ENCODE measurements at places on chromosomes 6 and 20.
A peak's percentile ranks its signal among the peaks of the same experiment; 100 is the strongest.

GRCh38 chr6:54719633-54720032, 126.9 kb upstream of the FAM83B start:
- no peak for DNase-seq

DNA sequence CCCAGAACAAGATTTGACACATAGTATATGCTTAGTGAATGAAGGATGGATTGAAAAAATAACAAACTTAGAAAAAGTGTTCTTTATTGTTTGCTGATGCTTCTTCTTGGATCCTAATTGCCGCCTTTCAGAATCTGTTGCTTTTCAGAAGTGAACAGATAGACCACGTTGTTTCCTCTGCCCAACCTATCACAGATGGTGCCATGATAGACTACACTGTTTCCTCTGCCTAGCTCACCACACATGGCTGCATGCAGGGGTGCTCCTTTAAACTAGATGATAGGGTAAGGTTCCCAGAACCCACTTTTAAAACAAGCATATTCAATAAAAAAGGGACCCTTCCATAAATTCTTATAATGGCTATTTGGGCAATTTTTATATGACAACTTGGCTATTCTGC, 4.6 kb upstream of the RGS17 start:
- no peak for DNase-seq

- DNase-seq, result no peak
These were observed 14.1 kb upstream of the TRIM26 start for GRCh38 chr6:30227242-30227722.

- peak; percentile 24 for DNase-seq
These were observed 46.5 kb upstream of the SNAP25 start for GRCh38 chr20:10171864-10172751.

GRCh38 chr6:3280091-3280490, 21.3 kb downstream of the PSMG4 start:
- DNase-seq, result no peak

- DNase-seq, result no peak
These were observed 573.5 kb downstream of the BCKDHB start for GRCh38 chr6:80679992-80680391.

DNA sequence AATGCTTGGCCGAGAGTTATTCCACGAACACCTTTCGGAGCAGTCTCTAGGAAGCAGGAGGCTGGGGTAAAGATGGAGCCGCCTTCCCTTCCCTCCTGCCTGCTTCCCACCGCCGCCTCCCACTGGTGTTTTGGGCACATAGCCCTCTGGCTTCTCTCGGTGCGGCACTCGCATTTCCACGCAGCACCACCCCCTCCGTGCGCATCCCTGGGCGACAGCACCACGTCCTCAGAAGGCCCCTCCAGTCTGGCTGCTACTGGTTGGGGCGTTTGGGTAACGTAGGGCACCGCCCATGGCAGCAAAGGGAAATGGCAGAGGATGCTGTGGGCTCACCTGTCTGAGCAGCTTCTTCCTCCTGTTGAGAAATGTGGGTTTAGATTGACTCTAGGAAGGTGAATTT, 2.4 kb downstream of the COL20A1 start:
- no peak for DNase-seq

GRCh38 chr20:753136-753535, 15.2 kb downstream of the SLC52A3 start:
- DNase-seq, result no peak

- DNase-seq, result no peak
These were observed 58.0 kb upstream of the FRMD1 start for GRCh38 chr6:168137024-168137423.

- DNase-seq, result no peak
These were observed 150.2 kb upstream of the PLN start for GRCh38 chr6:118397671-118398465.

DNA sequence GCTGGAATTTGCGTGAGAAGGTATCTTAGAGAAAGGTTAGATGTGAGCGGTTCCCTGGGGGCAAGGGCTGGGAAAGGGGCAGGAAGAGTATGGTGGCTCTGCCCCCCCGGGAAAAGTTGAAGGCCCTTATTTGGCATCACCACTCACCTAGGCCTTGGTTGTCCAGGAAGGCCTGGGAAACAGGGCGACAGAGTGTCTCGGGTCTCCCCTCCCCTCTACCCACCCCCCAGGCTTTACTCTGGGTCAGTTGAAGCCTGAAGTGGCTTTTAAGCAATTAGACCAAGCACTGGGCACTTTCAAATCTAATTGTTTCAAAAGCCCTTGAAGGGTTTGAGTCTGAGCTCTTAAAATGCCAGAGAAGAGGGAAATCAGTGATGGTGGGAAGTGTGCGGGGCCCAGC, 30.2 kb upstream of the FOXP4 start:
- no peak for DNase-seq

DNA sequence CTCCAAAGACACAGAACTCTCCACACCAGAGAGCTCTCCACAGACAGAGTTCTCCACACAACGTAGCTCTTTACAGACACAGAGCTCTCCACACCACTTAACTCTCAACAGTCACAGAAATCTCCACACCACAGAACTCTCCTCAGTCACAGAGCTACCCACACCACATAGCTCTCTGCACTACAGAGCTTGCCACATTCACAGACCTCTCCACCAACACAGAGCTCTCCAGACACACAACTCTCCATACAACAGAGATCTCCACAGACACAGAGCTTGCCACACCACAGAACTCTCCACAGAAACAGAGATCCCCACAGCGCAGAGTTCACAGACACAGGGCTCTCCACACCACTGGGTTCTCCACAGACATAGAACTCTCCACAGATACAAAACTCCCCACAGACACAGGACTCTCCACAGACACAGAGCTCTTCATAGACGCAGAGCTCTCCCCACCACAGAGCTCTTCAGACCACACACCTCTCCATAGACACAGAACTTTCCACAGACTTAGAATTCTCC, 52.5 kb downstream of the ERMARD start:
- no peak for DNase-seq

- no peak for DNase-seq
These were observed 51.7 kb downstream of the CPXM1 start for GRCh38 chr20:2748551-2749342.

DNA sequence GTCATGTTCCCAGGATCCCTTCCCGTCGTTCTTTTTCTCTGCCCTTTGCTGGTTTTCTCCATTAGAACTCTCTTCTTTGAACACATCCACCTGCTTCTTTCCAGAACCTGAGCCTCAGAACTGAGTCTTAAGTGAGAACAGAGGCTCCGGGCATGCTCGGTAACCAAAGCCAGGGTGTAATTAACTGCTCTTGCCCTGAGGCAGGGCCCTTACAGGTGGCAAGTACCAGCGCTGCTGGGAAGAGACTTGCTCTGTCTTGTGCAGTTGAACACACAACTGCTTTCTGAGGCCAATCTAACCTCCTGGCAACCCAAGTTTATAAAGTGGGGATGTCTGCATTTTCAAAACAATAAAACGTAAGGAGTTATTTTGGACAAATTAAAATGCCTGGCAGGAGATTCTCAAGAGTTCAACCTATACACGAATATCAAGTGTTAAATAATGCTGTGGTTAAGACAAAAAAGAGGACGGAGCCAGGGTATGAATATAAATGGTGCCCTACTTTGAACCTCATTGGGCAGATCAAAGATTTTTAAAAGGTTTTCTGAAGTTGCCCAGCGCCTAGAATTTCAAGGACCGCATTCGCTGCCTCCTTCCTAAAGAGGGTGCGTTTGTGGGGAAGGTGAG, 12.4 kb upstream of the DEK start:
- no peak for DNase-seq

DNA sequence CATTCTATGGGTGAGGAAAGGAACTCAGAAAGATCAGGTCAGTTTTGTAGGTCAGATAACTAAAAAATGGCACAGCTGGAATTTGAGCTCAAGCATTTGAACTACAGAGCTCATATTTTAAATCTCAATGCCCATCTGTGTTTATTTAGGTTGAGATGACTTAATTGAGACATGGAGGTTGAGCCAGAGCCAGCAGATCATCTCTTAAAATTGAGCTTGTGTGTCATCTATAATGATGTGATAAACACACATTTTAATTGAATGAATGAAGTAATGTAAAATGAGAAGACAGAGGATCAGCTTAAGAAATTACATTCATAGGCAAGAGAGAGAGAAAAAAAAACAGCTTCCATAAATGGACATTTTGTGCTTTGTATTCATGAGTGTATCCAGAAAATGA, 3.7 kb downstream of the MANEA start:
- DNase-seq, result no peak

GRCh38 chr6:167750956-167751358, 75.8 kb upstream of the AFDN start:
- DNase-seq, result no peak

DNA sequence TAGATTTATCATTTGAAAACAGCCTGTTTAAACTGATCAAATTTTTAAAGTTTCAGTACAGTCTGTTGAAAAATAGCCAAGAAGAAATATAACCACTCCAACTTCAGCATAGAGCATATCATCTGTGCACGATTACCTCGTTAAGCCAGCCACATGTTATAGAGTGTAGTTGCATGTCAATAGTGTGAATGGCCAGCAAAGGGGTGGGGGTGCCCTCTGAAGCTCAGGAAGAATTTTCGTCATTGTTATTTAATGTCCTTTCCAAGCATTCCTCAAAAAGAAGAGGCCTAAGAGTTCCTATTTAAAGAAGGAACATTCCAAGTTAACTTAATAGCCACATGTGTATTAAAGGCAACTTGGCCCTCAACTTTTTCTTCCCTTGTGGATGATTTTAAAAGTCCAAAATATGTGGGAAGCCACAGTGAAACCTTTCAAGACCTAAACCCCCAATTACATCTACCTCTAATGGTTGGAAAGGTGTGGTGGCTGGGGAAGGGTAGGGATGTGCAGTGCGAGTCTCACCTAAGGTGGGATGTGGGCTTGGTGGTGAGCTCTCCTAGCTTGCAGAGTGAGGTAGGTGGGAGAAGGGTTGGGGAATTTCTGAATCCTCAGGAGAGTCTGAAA, 1.8 kb upstream of the CCN2 start:
- DNase-seq, result no peak

GRCh38 chr20:37693242-37693634, 592 bp upstream of the CTNNBL1 start:
- no peak for DNase-seq

GRCh38 chr6:37382994-37383765, 29.4 kb downstream of the RNF8 start:
- DNase-seq, result no peak

DNA sequence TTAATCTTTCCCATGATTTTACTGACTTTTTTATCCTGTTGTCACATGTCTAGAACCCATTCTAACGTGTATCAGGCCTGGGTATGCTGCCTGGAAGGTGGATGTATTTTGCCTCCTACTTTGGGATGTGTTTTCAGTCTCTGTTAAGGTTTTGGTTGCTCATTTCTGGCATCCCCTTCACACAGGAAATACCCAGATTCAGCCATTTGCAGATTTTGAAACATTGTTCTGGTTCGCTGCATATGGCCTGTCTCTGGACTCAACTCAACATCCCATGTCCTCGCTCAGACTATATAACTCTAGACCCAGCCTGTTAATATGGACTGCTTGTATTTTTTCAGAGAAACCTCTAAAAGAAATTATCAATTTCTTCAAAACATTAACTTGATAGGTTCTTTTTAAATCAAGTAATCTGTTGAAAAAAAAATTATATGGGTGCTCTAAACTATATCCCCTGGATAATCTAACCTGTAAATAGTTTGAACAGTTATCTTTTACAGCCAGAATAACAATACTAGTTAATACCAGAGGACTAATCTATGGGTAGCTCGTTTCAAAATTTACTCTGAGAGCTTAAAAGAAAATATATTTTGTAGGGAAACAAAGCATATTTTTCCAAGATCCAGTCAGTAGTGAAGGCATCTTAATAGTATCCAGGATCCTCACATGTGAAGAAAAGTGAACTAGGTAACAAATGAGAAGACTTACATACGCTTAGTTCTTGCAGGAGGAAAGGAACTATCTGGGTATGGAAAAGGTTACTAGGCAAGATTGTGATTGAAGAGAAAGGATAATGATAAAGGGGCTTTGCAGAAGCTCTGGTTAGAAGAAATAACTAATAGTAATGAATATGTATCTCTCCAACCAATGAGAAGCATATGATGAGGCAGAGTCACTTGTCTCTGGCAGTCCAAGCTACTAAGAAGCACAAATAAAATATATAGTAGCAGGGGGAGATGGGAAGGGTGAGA, 23.4 kb upstream of the HLA-DQB1 start:
- DNase-seq, result peak; percentile 48

- DNase-seq, result peak; percentile 61
These were observed 598 bp downstream of the HLA-B start for GRCh38 chr6:31356216-31356945.

- DNase-seq, result no peak
These were observed 57.7 kb downstream of the PDE10A start for GRCh38 chr6:165605182-165605875.

GRCh38 chr20:39358052-39358451, 395.9 kb downstream of the DHX35 start:
- DNase-seq, result peak; percentile 8

DNA sequence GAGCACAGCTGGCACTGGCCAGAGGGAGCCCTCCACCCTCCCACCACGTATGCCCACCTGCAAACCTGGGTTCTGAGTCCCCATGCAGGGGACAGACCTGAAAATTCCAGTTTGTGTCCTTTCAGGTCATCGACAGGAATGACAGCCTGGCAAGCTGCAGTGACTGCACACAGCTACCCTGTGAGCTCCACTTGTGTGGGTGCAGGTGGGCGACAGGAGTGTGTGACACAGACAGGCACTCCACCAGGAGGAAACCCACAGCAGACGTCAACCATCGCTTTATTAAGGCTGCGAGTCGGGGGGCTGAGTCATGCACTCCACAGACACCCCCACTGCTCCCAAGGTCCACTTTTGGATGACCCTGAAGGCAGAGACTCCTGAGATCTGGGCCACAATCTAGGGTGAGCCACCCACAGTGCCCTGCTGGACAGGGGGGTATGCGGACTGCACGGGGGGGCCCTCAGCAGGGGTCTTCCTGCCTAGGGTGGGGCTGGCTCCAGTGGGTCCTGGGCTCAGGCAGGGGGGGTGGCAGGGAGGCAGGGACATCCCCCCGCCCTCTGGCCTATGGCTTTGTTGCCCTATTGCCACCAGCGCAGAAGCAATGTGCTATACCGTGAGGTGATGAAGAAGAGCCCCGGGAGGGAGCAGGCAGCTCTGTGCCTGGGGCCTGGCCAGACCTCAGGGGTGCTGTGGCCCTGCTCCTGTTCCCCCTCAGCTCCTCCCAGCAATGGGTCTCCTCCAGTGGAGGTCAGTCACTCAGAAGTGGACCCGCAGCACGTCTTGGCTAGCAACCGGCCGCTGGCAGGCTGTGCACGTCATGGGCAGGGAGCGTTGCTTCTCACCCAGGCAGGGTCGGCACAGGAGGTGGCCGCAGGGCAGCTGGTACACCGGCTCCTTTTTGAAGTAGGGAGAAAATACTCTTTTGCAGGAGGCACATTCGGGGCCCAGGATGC, 25.1 kb upstream of the AVP start:
- DNase-seq, result no peak

- DNase-seq, result no peak
These were observed 38.9 kb upstream of the STX16 start for GRCh38 chr20:58612121-58612691.

Data from GM13976 (cell line).